ENCODE measurements at places on chromosomes 3 and 15.

GRCh38 chr3:43206105-43206504 is 80.2 kb upstream of the SNRK start:
- H3K27me3 ChIP-seq, result no peaks in the 10 kb centered on the region
- DNase-seq, result no peak
- H3K4me1 ChIP-seq, result no peaks in the 10 kb centered on the region
- H3K4me3 ChIP-seq, result no peak overlapping the region
- H3K27ac ChIP-seq, result no peak overlapping the region
- no peaks in the 10 kb centered on the region for H3K36me3 ChIP-seq

DNA sequence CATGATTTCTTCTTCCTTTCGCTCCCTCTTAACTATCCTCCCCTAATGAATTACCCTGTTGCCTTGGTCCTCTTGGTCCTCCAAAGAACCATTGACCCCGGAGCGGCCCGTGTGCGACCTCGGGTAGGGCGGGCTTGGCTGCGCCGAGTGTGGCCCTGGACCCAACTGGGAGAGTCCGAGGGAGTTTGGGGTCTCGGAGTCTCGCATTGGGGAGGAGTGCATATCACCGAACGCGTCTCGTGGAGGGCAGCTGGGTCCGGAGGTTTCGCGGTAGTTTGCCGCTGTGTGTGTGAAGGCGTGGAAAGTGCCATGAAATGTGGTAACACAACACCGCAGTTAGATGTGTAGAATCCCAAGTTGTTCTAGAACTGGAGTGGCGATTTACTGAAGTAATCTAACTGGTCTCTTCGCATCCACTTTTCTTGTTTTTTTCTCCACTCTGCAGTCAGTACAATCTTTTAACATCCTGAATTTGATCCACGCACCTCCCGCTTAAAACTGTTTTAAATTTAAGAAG is 363 bp downstream of the GTF2E1 start:
- no peaks in the 10 kb centered on the region for H3K36me3 ChIP-seq
- peak overlapping the region; percentile 92 for H3K4me3 ChIP-seq
- H3K27me3 ChIP-seq, result no peaks in the 10 kb centered on the region
- H3K4me1 ChIP-seq, result peaks cover 17% of the 10 kb centered on the region
- DNase-seq, result peak; percentile 67

DNA sequence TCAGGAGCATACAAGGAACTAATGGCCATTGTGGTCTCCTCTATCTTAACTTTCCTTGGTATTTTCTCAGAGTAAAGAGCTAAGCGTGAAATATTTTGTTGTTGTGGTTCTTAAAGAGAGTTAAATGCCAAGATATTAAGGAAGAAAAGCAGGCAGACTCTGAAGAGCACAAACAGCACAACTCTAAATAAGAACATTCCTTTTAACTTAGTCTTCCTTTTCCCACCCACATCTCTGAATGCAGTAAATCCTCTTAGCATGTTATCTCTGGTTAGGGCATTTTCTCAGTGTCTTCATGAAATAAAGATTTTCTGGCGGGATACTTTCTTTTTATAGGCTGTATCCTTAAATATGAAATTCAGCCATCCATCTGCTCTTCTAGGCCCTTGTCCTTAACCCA is 1.5 kb downstream of the GPR87 start:
- H3K27me3 ChIP-seq, result no peaks in the 10 kb centered on the region
- H3K36me3 ChIP-seq, result no peaks in the 10 kb centered on the region
- H3K27ac ChIP-seq, result no peak overlapping the region
- no peak overlapping the region for H3K4me3 ChIP-seq

DNA sequence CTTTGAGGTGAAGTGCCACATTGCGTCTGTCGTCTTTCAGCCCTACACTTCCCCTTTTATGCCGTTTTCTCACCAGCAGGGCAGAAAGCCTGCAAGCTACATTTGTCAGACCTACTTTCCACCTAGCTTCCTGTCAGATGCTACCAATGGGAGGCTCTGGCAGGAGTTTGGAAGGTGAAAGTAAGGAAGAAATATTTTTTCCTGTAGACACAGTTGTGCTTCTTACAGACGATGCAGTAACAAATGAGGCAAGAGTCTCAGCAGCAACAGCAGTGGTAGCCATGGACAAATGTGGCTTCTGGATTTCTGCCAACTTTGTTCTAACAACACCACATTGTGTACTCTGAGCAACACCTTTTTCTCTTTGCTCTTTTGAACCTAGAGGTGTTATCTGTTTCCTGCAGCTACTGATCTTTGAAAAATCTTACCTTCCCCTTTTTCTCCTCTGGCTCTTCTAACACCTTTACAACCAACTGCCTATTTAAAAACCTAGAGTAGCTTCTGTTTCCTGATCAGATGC is 70.6 kb upstream of the STT3B start:
- no peak overlapping the region for H3K27ac ChIP-seq
- DNase-seq, result peak; percentile 8
- no peak overlapping the region for H3K4me3 ChIP-seq
- H3K4me1 ChIP-seq, result 0 out of 2 replicates have a peak, but pooled peaks cover 4% of the 10 kb centered on the region

- H3K27me3 ChIP-seq, result no peaks in the 10 kb centered on the region
- peak overlapping the region; percentile 47 for H3K4me3 ChIP-seq
- peak; percentile 91 for DNase-seq
- H3K4me1 ChIP-seq, result peaks cover 17% of the 10 kb centered on the region
- no peaks in the 10 kb centered on the region for H3K36me3 ChIP-seq
Observed at GRCh38 chr3:36166477-36166876, 213.8 kb upstream of the STAC start.

DNA sequence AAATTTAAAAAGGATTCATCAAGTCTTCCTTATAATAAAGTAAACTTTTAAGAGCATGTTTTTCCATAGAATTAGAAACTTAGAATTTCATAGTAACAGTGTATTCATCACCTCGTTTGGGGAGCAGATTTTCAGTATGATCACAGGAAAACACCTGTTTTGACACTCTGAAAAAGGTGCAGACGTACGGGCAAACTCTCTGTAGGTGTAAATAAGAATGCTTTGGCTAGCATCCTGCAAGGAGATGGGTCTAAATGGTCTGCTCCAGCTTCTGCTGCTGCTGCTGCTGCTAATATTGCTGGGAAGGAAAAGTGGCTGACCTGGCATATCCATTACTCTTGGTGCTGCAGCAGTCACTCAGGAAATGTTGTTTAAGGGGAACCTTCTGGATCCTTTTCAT is 66.0 kb downstream of the MBNL1 start:
- H3K4me1 ChIP-seq, result peaks cover 32% of the 10 kb centered on the region
- no peak for DNase-seq
- no peaks in the 10 kb centered on the region for H3K27me3 ChIP-seq
- no peak overlapping the region for H3K27ac ChIP-seq
- H3K36me3 ChIP-seq, result peaks cover 8% of the 10 kb centered on the region

All from GM23248 (cell line).